ENCODE measurements at places on chromosomes 2 and 18. TPM values are rescaled to one million over a fixed set of nuclear protein-coding genes. Genes with fewer than 3 reads are reported as not detected.

Gene R3HDM1
- total RNA-seq, result 5.4 TPM

Gene CD226
- total RNA-seq, result 0.33 TPM

Gene DPYSL5
- not detected for total RNA-seq

Gene PECR
- 22.6 TPM for total RNA-seq

Gene SLC9A4
- not detected for total RNA-seq

Gene AQP12A
- total RNA-seq, result not detected

Gene CD8B2
- not detected for total RNA-seq

Gene GCG
- not detected for total RNA-seq

Gene PLA2R1
- 8.3 TPM for total RNA-seq

- DNase-seq, result no peak
Observed at GRCh38 chr18:49850636-49851035, 37.3 kb upstream of the ACAA2 start.

DNA sequence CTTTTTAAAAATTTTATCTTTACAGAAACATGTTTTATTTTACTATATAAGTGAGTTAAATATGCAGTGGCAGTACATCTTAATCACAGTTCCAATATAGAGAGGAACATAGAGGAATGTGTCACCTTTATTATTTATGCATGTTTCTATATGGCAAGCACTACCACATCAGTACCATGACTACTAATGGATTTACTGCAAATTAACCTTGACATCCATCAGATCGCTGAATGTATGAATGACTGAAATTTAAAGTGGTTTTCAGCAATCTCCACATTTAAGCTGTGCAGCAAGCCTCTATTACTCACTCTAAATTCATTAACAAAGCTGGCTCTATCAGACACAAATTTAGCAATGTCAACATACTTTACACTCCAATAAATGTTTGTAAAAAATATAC lies 790.6 kb downstream of the NRXN1 start:
- DNase-seq, result no peak

DNA sequence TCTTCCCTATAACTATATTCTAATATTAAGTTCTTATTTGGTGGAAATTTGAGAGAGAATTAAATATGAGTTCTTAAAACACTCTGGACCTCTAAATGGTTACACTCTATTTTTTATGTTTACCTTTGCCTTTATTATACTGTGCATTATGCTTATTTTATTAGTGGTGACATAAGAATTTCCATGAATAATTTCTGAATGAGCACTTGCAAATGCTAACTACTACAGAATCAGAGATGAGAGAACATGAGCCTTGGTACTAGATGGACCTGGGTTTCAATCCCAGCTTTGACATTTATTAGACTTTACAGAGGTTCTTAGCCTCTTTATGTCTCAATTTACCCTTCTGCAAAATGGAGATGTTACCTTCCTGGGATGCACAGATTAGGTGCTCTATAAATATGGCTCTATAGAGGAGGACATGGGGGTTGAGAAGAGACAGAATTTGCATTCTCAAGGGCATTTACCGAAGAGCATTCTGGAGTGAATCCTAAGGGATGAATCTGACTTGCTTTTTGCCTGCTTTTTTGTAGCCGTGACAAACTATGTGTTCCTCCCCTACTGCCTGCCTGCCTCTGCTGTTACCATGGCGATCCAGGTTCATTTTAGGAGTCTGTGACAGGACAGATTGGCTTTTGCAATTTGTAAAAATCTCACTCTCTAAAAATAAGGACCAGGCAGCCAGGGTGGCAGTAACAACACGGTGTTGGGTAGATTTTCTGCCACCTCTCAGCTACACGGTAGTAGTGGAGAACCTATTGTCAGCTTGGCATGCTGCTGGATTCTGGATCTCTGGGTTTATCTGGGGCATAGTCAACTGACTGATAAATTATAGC lies 20.7 kb upstream of the CNRIP1 start:
- no peak for DNase-seq

- no peak for DNase-seq
Observed at GRCh38 chr2:220654322-220654721, 917.8 kb downstream of the EPHA4 start.

- DNase-seq, result peak; percentile 100
Observed at GRCh38 chr2:215728504-215729065, 284.8 kb downstream of the MREG start.

- no peak for DNase-seq
Observed at GRCh38 chr2:27441958-27442919, at the start of gene KRTCAP3. TSS of gene KRTCAP3 (plus strand) at chr2:27442381. CDS start at chr2:27442413, 32 bp downstream.

- DNase-seq, result no peak
Observed at GRCh38 chr2:178418426-178418825, 32.5 kb downstream of the PRKRA start.

DNA sequence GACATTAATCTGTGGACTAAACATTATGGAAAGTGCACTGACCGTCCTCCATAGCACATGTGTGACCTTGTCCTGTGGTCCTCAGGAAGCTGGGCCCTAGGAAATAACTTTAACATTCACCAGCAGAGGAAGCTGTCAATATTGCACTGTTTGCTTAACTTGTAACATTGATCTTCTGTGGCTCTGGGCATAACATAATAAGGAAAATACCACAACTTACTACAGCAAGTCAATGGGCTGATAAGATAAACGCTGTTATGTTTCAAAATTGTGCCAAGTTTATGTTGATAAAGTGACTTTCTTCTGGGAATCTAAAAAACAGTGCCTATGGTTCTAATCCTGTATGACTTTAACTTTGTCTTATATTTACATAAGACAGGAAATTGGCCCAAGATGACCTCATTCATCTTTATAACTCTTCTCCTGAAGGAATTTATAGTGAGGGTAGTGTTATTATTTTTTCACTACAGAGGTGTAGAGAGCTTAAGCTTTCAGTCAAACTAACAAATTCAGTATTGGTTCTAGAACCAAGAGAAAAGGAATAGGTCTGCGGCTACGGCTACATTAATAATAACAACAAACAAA lies 113.7 kb upstream of the MAP4K3 start:
- DNase-seq, result peak; percentile 66

DNA sequence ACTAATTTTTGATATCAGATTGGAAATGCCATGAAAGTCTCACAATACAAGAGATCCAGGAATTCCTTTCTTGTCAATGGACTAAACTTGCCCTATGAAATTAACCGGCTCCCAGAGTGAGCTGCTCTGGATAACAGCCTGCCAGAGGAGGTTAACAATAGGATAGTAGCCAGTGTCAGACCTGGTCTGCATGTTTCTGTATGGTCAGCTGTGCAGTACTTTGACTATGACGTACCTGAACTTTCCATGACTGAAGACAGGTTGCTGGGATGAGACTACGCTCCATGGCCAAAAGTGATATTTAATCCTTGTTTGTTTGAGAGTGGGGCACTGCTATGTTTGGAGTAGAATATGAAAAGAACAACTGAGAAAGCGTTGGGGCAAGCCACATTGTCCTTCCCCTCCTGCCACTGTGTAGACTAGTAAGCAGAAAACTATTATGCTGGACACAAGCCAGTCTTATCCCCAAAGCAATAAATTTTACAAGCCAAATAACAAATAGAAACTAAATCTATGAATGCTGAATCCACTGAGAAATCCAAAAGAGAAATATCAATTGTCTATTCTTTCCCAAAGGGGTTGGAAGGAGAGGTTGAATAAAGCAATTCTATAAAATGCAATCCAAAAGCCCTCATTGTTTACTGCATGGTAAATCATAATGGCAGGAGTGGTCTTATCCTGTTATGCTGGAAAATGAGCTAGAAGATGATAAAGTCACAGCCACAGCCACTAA lies 115.5 kb upstream of the CYP26B1 start:
- no peak for DNase-seq

DNA sequence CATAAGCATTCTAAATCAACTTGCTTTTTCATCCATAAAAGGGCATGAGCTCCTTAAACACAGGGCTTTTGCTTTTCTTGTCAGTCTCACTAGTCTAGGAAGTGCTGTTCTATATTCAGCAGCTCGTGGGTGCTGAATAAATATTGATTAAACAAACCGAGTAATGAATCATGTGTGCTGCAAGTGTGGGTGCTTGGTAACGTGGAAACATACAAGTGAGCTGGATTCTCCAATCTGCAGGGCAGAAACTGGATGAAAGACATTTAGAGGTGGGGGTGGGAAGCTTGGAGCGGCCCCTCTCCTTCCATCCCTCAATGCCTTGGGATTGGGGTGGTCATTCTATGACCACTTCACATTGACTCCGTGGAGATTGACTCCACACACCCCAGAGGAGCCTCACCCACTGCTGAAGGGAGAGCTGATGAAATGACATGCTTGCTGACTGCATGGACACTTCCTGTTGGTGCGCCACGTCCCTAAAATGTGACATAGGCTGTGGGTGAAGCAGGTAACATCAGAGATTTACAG lies 114.6 kb downstream of the DOCK10 start:
- peak; percentile 79 for DNase-seq

- no peak for DNase-seq
Observed at GRCh38 chr2:130185436-130185835, 3.4 kb downstream of the MZT2B start.

DNA sequence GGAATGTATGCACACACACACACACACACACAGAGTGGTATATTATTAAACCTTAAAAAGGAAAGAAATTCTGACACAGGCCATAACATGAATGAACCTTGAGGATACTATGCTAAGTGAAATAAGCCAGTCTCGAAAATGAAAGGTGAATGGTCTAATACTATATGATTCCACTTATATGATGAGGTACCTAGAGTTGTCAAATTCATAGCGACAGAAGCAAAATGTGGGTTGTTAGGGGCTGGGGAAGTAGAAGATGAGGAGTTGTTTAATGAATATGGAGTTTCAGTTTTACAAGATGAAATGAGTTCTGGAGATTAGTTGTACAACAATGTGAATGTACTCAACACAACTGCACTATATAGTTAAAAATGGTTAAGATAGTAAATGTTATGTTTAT lies 118.1 kb downstream of the ABCA12 start:
- DNase-seq, result no peak

DNA sequence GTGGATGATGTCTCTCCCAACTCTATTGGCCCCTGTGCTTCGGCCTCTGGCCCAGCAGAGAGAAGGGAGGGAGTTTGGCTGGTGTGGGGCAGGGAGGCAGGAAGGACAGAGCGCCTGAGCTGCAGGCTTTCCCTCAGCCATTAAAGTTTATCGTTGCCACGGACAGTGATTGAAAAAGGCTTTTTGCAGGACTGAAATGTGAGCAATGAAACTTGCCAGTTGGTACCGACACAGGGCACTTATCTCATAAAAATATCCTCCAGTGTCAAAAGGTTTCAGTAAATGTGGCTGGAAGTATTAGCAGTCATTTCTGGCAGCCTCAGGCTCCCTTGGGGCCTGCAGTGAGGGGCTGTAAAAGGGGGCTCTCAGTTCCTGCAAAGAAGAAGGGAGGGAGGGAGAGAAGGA lies 169.2 kb downstream of the GLI2 start:
- DNase-seq, result no peak

DNA sequence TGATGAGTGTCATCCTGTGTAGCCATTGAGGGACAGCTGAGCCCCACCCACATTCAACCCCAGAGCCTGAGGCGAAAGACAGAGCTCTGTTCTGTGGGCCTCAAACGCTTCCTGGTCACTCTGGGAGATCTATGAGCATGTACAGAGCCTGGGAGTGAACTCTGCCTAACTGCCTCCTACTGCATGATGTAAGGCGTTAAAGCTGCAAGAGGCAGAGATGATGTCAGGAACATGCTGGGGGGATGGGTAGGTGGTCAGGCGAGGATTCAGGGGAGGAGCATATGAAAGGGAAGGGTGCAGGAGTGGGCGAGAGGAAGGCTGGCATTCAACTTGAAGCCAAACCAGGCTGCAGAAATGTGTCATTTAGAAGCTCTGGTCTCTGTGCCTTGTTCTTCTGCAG lies 181.0 kb downstream of the TFCP2L1 start:
- DNase-seq, result no peak

- DNase-seq, result no peak
Observed at GRCh38 chr2:79576451-79576850, 63.6 kb downstream of the CTNNA2 start.

- DNase-seq, result no peak
Observed at GRCh38 chr2:211944572-211944971, 594.0 kb downstream of the ERBB4 start.

DNA sequence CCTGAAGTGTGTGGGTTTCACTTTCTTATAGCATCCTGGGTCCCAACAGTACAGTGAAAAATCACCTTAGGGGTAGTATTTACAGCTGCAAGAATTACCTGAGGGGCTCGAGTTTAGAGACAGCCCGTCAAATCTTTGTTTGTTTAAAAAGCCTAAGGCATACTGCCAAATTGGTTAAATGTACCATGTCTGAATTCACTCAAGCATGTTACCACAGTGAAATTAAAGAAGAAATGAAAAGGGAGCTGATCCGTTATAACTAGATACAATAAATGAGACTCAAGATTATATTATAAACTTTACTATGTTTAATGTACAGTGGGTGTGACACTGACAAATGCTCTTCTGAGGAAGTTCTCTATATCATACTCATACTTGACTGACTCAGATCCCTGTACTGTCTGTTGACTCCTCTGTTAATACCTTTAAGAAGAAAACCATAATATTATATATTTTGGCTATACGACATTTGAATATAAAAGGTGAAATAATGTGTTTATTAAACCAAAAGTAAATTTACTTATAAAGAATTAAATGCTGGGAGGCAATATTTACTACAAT lies 107.3 kb downstream of the TMEFF2 start:
- no peak for DNase-seq

- peak; percentile 75 for DNase-seq
Observed at GRCh38 chr2:42424033-42424432, 63.0 kb upstream of the COX7A2L start.

GRCh38 chr2:56009758-56010458 lies 86.3 kb upstream of the EFEMP1 start:
- peak; percentile 49 for DNase-seq

- DNase-seq, result peak; percentile 72
Observed at GRCh38 chr2:10659898-10660568, 29.7 kb downstream of the NOL10 start.

- DNase-seq, result peak; percentile 0
Observed at GRCh38 chr2:137435162-137435561, 529.1 kb upstream of the HNMT start.

DNA sequence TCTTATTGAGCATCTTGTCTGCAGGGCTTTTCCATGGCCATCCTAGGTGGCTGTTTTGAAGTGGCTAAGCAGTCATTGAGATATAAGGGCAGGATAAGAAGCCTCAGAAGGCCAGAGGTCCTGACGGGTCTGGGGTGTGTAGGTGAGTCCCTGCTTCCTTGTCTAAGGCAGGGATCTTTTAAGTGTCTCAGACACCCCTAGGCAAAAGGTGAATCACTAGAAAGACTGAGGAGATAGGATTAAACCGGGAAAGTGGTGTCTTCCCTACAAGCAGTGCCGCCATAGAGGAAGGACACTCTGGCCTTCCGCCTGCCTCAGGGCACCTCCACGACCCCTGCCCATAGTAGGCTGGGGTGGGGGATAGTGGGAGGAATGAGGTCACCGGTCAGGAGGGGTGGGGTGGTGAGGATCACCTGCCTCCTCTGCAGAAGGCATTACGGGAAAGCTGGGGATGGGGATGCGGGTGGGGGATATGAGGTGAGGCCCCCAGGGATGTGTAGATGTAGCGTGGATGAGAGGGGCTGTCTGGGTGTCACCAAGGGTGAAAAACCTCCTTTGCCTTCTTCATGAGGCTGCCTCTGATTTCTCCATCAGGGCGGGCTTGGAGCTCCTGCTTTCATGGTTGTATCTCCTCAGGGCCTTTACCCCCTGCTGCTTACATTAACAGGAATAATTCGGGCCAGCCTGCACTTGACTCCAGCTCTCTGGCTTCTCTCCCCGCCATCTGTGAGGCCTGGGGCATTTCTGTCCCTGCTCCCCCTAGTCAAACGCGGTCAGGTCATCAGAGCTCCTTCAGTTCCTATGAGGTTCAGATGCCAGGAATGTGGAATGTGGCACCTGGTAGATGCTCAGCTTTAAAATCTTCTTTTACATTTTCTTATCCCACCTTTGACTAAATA lies 244.0 kb downstream of the DYSF start:
- DNase-seq, result no peak

GRCh38 chr2:217703102-217703501 lies 299.7 kb downstream of the TNS1 start:
- DNase-seq, result no peak

All from fibroblast of lung (primary cell).